IMR-90 (cell line): ENCODE measurements at places on chromosomes 3 and 15. TPM values are rescaled to one million over a fixed set of nuclear protein-coding genes. Genes with fewer than 3 reads are reported as not detected.

- no peak for DNase-seq
- H3K27ac ChIP-seq = no peak overlapping the region
- H3K36me3 ChIP-seq = no peaks in the 10 kb centered on the region
- H3K4me1 ChIP-seq = no peaks in the 10 kb centered on the region
- no peak overlapping the region for H3K4me3 ChIP-seq
- no peaks in the 10 kb centered on the region for H3K27me3 ChIP-seq
Measured at GRCh38 chr15:53843166-53843565, 83.7 kb upstream of the WDR72 start.

Gene SLC12A1
- polyA plus RNA-seq = not detected in 2 replicates

Gene FETUB
- not detected in 2 replicates for polyA plus RNA-seq

Gene ZBBX
- not detected in 2 replicates for polyA plus RNA-seq

DNA sequence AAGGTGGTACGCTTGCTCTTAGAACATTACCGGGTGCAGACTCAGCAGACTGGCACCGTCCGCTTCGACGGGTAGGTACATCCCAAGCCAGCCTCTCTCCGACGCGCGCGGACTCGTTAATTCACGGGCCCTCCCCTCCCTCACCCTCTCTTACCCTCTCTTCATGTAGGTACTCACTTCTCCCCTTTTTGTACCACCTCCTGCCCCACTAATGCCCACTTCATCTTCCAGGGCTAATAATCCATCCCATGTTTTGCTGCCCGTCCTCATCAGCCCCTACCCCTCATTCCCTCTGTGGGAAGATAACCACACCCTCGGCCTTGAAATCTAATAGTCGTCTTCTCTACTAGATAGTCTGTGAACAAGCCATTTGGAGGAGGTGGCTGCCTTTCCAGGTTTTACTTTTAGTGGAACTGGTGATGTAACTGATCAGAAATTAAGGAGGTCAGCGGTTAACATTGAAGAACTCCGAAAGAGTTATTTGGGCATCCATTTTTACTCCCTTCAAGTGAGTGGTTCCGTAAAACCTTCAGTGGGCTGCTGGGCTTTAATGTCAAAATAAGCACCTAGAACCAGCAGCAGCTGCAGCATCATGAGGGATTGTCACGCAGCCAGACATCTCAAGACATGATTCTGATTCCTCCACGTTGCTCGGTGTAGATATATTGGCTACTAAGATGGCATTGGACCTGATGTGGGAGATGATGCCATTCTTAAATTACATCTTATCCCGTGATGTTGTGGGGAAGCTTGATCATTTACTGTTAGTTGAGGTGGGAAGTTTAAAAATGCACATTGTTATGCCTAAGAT, 1.3 kb downstream of the FEM1B start:
- DNase-seq = peak; percentile 35
- no peaks in the 10 kb centered on the region for H3K27me3 ChIP-seq
- peaks cover 24% of the 10 kb centered on the region for H3K4me1 ChIP-seq
- peaks cover 2% of the 10 kb centered on the region; the same call in 1 of the 2 replicates for H3K36me3 ChIP-seq
- H3K27ac ChIP-seq = peak overlapping the region; percentile 98
- H3K4me3 ChIP-seq = peak overlapping the region; percentile 86

GRCh38 chr3:179731544-179731943, 78.7 kb downstream of the USP13 start:
- H3K36me3 ChIP-seq = peaks cover 7% of the 10 kb centered on the region
- peaks cover 1% of the 10 kb centered on the region for H3K4me1 ChIP-seq
- DNase-seq = no peak
- no peak overlapping the region for H3K27ac ChIP-seq
- H3K4me3 ChIP-seq = no peak overlapping the region
- H3K27me3 ChIP-seq = no peaks in the 10 kb centered on the region
